ENCODE measurements at places on chromosomes 6 and 20.

DNA sequence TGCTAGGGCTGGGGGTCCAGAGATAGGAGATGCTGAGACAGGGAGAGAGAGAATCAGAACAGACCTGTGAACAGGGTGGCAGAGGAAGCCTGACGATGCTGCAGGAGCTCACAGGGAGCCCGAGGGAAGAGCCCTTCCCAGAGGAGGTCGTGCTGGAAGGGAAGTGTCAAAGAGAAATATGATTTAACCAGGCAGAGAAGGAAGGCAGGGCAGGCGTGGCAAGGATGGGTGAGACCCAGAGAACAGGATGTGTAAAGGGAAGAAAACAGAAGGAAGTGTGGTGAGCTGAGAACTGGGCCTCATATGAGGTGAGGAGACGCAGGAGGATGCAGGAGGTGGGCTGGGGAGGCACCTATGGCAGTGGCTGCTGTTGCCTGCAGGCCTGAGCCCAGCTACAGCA is 105.6 kb downstream of the ZDHHC14 start:
- peak; percentile 27 for DNase-seq

DNA sequence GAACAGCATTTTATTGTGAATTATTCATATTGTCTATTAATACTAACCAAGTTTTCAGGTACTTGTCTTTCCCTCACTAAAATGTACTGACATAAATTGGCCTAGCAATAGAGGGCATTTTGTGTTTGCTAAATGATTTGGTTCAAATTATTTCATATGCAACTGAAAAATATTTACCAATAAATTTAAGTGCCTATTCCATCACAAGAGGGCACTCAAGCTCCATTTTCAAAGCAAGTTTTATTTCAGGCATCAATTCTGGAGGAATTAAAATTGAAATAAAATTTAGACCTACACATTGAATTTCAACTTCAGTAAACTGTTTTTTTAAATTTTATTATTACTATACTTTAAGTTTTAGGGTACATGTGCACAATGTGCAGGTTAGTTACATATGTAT is 114.3 kb upstream of the SYNCRIP start:
- no peak for DNase-seq

DNA sequence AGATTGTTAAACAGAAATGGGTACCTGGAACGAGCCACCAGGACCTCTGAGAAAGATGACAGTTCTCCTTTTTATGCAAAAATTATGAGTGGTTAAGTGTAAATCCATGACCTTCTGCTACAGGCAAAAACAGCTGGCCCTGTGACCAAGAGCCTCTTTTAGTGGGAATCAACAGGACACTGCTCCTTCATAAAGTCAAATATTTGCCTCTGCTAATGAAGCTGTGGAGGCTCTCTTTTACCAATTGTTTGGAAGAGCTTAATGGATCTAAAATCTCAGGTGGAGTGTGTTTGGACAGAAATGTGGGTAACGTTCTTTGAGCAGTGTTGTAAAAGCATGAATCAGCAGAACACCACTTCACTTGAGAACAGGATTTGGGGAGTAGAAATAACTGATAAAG is 117.5 kb upstream of the PCSK2 start:
- no peak for DNase-seq

GRCh38 chr6:129350278-129350677 is 359.7 kb downstream of the ARHGAP18 start:
- no peak for DNase-seq

GRCh38 chr6:136191606-136192312 is 58.4 kb downstream of the MTFR2 start:
- DNase-seq: no peak

GRCh38 chr20:24289737-24290481 is 179.5 kb upstream of the SYNDIG1 start:
- DNase-seq: peak; percentile 53

GRCh38 chr20:1803932-1804501 is 91.2 kb upstream of the SIRPA start:
- DNase-seq: no peak

GRCh38 chr6:6663421-6664135 is 75.1 kb downstream of the LY86 start:
- DNase-seq: no peak

DNA sequence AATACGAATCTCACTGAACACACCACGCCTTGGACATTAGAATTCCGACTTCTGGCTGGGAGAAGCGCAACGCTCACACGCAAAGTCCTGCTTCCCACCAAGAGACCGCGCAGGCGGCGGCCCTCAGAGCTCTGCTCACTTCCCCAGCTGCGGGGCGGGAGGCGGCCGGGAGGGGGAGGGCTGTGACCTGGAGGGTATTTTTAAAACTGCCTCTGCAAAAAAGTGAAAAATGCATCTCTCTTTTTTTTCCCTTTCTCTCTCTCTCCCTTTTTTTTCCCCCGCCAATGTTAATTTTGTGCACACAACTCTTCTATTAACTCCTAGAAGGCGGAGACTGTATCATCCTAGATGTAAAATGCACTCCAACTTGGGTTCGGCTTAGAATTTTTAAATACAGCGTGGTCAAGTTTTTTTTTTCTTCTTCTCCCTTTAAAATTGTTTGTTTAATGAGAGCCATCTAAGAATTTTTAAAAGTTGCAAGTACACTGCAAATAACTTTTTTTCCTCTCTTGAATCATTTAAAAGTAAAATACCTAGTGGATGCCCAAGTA is 66.4 kb downstream of the STX11 start:
- DNase-seq: no peak

DNA sequence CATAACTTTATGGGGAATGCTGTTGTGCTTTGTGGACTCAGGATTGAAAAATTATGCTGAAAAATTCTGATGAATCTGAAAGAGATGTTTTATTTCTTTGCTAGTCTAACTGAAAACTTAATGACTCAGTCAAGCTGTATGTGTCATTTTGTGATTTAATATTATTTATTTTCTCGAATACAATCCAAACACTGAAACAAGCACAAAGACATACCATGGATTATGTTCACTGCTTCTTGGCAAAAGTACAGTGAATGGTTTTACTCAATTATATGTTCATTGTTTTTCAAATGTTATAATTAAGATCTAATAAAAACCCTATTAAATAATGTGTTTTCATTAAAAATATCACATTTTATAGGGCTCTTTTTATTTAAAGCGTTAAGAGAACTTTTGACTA is 330.6 kb upstream of the EPHA7 start:
- no peak for DNase-seq

- DNase-seq: no peak
Observed at GRCh38 chr6:63689421-63689820, 53.8 kb downstream of the PHF3 start.

DNA sequence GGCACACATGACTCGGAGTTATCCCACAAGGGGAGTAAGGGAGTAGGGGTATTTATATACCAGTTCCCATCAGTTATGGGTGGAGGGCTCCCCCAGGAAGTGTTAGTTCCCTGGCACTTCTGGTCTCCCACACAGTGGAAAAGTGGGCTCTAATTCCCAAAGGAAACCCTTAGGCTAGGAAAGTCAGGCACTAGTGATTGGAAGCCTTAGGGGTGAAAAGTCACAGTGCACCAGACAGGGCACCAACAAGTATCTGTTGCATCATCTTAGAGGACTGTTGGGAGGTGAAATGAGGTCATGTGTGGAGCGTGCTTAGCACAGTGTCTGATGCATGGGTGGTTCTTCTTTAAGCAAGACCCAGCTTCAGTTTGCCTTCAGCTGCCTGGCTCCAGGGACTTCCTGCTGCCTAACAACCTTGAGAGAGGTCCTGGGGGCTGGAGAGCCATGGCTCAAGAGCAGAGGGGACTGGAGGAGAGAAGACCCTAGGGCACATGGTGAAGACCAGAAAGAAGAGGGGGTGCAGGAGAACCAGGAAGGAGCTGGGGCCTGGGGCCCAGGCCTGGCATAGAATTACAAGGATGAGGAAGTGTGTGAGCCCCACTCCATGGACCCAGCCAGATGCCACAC is 7.5 kb upstream of the FOXP4 start:
- DNase-seq: no peak

- no peak for DNase-seq
Observed at GRCh38 chr6:71239694-71240093, 48.9 kb upstream of the OGFRL1 start.

- DNase-seq: peak; percentile 40
Observed at GRCh38 chr6:152161501-152161900, 354.0 kb downstream of the ESR1 start.

- DNase-seq: no peak
Observed at GRCh38 chr6:121791396-121792315, 356.2 kb downstream of the GJA1 start.

GRCh38 chr20:59777331-59777725 is 156.1 kb downstream of the SYCP2 start:
- no peak for DNase-seq

DNA sequence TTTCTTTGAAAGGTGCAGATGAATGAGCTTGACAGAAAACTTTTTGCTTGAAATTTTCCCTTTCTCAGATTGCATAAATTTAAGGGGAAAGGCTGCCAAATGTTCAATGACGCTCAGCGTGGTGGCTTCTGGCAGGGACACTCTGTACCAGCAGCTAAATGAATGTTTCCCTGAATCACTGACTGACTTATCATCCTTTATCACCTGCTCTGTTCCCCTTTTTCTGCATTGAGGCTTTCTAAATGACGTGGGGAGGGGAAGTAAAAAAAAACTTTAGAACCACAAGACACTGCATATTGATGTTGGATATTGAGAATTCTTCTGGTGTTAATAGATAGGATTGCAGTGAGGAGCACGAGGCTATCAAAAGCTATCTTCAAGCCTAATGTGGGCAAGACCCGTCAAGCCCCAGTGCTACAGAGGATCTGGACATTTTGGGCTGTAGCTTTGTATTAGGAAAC is 46.9 kb upstream of the ENPP5 start:
- DNase-seq: peak; percentile 10

DNA sequence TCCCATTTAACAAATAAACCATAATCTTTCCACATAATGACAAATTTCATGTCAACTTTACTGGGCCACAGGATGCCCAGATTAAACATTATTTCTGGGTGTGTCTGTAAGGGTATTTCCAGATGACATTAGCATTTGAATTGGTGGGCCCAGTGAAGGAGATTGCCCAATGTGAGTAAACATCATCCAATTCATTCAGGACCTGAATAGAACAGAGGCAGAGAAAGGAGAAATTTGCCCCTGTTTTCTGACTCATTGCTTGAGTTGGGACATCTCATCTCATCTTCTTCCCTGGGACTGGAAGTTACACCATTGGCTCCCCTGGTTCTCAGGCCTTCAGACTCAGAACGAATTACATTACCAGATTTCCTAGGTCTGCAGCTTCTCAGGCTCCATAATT is 142.9 kb downstream of the TPBG start:
- DNase-seq: no peak

GRCh38 chr6:118391086-118391485 is 157.0 kb upstream of the PLN start:
- no peak for DNase-seq

- DNase-seq: no peak
Observed at GRCh38 chr20:1937316-1937976, 42.2 kb downstream of the SIRPA start.

- no peak for DNase-seq
Observed at GRCh38 chr6:40543776-40544175, 43.4 kb downstream of the LRFN2 start.

- no peak for DNase-seq
Observed at GRCh38 chr20:2829376-2829775, 11.1 kb downstream of the PCED1A start.

GRCh38 chr6:37256692-37257319 is 766 bp upstream of the TBC1D22B start:
- no peak for DNase-seq

GRCh38 chr20:6485351-6485750 is 282.1 kb upstream of the BMP2 start:
- DNase-seq: no peak

GRCh38 chr6:27096834-27097511 is 150.5 kb upstream of the PRSS16 start:
- DNase-seq: peak; percentile 85
